ENCODE measurements at places on chromosomes 6 and 20. TPM values are rescaled to one million over a fixed set of nuclear protein-coding genes. Genes with fewer than 3 reads are reported as not detected.

- H3K4me1 ChIP-seq = no peaks in the 10 kb centered on the region
- no peak overlapping the region for H3K27ac ChIP-seq
- H3K27me3 ChIP-seq = peaks cover 16% of the 10 kb centered on the region
- no peak overlapping the region for H3K4me3 ChIP-seq
Measured at GRCh38 chr20:63335711-63336110, 25.4 kb downstream of the CHRNA4 start.

DNA sequence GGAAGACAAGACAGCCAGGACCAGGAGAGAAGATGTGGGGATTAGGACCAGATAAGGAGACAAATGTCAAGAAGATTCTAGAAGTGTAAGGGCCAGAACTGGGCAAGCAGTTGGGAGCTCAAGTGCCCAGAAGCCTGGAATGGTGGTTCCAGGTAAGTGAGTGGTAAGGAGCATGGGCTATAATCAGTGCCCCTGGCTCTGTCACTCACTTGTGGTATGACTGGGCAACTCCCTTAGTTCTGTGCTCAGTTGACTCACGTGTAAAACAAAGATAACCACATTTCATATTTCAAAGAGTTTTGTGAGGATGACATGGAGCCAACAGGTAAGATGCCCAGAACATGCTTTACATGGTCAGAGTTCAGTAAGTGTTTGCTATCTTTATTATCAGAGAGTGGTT, 11.2 kb downstream of the CCDC167 start:
- no peak overlapping the region for H3K27ac ChIP-seq
- no peak overlapping the region for H3K4me3 ChIP-seq
- DNase-seq = no peak
- peaks cover 3% of the 10 kb centered on the region for H3K36me3 ChIP-seq
- no peaks in the 10 kb centered on the region for H3K27me3 ChIP-seq

- no peak overlapping the region for H3K27ac ChIP-seq
- H3K27me3 ChIP-seq = peaks cover 48% of the 10 kb centered on the region
- no peak overlapping the region for H3K4me3 ChIP-seq
- no peaks in the 10 kb centered on the region for H3K4me1 ChIP-seq
- no peaks in the 10 kb centered on the region for H3K36me3 ChIP-seq
Measured at GRCh38 chr6:136920216-136920615, 1.9 kb upstream of the SLC35D3 start.

GRCh38 chr20:34199183-34199582, 42.0 kb upstream of the ASIP start:
- no peak overlapping the region for H3K4me3 ChIP-seq
- peaks cover 44% of the 10 kb centered on the region for H3K27me3 ChIP-seq
- DNase-seq = no peak
- H3K4me1 ChIP-seq = no peaks in the 10 kb centered on the region

DNA sequence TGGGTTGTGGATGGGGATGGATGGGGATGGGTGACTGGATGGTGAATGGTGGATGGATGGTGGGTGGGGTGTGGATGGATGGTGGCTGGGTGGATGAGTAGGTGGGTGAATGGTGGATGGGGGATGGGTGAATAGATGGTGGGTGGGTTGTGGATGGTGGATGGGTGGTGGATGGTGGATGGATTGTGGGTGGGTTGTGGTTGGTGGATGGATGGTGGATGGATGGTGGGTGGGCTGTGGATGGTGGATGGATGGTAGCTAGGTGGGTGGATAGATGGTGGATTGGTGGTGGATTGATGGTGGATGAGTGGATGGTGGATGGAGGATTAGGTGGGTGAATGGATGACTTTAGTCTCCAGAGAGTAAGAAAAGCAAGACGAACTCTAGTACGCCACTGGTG, 57.6 kb downstream of the YTHDF1 start:
- H3K4me1 ChIP-seq = no peaks in the 10 kb centered on the region
- no peaks in the 10 kb centered on the region for H3K36me3 ChIP-seq
- H3K4me3 ChIP-seq = no peak overlapping the region

PPIL6 gene
- 0.18 TPM for total RNA-seq

RCAN2 gene
- total RNA-seq = 1.3 TPM

RIPPLY2 gene
- not detected for total RNA-seq

TBXT gene
- not detected for total RNA-seq
